ENCODE measurements at places on chromosomes 16 and 17.

GRCh38 chr17:43855061-43855460 lies 8.1 kb downstream of the CD300LG start:
- no peak for DNase-seq

- peak; percentile 60 for DNase-seq
Observed at GRCh38 chr16:86566966-86567700, 504 bp downstream of the FOXC2 start.

DNA sequence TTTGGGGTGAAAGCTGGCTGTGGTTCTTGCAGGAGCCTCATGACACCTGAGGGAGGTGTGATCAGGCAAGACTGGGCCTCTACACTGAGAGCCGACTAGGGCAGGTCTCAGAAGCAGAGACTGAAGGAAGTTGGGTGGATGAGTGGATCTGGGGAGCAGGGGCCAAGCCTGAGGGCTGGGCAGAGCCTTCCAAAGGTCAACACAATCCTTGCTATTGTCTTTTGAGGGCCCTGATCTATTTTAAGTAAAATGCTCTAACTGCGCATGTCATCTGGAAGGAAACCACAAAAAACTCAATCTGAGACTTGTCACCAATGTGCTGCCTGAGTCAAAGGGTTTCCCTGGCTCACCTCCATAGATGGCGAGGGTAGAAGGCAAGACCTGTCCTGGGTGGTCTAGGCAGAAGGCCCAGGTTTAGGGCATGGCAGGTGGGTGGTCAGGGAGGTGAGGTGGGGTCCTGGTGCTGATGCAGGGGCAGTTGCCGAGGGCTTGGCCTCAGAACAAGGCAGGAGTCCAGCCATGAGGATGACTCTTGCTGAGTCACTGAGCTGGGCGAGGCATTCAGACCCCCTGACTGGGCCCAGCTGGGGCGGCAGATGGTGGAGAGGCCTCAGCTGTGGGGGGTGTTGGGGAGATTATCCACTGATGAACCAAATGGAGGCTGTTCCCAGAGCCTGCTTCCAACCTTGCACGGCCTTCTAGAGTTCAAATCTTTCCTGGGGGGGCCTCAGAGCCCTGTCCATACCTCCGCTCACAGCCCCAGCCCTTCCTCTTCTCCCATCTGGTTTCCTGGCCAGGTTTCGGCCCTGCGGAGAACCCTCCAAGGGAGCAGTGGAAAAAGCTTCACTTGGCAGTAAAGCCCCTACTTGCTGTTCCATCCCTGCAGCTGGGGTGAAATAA lies 5.1 kb downstream of the MVP start:
- peak; percentile 83 for DNase-seq

- DNase-seq = no peak
Observed at GRCh38 chr17:17347956-17348871, 45.0 kb downstream of the NT5M start.

All from AG10803 (cell line).